ENCODE measurements at places on chromosomes 11 and 22. TPM values are rescaled to one million over a fixed set of nuclear protein-coding genes. Genes with fewer than 3 reads are reported as not detected.

- DNase-seq = no peak
Measured at GRCh38 chr11:47977623-47978022, 2.7 kb upstream of the PTPRJ start.

DNA sequence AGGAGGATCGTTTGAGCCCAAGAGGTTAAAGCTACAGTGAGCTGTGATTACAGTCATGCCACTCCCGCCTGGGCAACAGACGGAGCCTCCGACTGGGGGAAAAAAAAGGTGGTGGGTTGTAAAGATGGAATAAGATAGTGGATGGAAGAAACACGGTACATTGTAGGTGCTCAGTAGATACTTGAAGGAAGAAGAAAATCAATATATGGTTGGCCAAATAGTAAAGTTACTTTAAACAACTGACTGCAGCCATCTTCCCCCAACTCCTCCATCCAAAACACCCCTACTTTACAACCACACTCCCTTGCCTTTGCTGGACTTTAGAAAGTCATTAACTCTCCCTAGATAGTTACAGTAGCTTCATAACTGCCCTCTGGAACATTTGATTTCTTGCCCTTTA lies 2.5 kb upstream of the NUP98 start:
- DNase-seq = no peak

DNA sequence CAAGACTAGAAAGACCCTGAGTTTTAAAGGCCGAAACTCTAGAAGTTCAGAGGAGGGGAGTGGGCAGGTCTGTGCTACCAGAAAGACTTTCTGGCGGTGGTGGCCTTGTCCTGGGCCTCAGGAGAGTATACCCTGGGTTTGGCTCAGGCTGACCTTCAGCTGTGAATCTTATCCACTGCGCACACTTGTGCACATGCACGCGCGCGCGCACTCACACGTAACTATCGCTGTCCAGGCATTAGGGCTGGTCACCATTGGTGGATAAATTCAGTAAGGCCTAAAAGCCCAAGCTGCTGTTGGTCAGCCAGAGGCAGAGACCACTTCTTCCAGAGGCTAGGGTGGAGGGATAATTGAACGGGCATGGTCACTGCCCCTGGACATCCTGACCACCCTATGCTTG lies 25.1 kb downstream of the ARHGEF17 start:
- no peak for DNase-seq

DNA sequence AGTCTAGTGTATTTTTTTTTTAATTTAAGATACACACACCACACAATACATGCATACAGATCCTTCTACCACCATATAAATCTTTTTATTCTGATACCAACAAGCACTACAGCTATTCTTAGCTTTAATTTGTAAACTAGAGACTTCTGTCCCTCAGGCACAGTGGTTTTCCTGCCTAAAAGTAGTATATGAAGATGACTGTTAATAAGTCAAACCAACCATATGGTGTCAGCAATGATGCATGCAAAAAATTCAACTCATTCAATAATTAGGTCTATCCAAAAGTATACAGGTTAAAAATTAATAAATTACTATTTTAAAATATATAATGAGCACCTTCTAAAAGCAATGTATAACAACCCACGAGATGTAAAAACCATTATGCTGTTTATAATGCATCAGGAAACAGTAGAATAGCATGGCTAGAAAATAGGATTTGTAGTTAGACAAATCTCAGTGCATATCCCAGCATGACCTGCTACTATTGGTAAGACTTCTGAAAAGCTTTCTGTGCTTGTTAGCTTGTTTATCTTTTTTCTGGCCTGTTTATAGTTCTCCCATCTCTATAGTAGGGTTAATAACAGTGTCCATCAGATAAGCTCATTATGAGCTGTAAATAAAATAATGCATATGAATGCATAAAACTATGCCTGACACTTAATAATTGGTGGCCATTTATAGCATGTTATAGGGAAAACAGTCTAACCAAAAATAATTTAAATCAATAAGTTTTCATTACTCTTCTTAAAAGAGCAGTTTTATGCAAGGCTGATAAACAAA lies 10.2 kb downstream of the RAB38 start:
- DNase-seq = no peak

- DNase-seq = no peak
Measured at GRCh38 chr22:49210606-49211005, 617.1 kb downstream of the BRD1 start.

DNA sequence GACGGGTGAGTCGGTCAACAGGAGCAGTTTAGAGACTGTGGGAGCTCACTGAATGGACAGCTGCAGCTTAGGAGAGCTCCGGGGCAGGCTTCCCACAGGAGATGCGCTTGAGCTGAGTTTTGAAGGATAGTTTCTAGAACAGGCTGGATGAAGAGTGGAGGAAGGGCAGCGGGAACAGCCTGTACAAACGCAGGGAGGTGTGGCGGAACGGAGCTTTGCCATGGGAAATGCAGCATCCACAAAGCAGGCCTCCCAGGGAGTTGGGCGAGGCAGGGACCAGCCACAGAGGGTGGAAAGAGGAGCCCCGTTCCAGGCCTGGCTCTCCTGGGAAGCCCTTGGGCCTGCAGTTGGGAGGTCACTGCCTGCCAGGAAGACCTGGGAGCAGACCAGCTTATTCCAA lies 26.8 kb upstream of the TEF start:
- DNase-seq = no peak

GRCh38 chr22:49925525-49926128 lies 7.2 kb downstream of the CRELD2 start:
- DNase-seq = no peak

- DNase-seq = no peak
Measured at GRCh38 chr11:104531894-104532293, 366.4 kb downstream of the CASP12 start.

GRCh38 chr22:17754233-17754925 lies 19.9 kb downstream of the BID start:
- no peak for DNase-seq

DNA sequence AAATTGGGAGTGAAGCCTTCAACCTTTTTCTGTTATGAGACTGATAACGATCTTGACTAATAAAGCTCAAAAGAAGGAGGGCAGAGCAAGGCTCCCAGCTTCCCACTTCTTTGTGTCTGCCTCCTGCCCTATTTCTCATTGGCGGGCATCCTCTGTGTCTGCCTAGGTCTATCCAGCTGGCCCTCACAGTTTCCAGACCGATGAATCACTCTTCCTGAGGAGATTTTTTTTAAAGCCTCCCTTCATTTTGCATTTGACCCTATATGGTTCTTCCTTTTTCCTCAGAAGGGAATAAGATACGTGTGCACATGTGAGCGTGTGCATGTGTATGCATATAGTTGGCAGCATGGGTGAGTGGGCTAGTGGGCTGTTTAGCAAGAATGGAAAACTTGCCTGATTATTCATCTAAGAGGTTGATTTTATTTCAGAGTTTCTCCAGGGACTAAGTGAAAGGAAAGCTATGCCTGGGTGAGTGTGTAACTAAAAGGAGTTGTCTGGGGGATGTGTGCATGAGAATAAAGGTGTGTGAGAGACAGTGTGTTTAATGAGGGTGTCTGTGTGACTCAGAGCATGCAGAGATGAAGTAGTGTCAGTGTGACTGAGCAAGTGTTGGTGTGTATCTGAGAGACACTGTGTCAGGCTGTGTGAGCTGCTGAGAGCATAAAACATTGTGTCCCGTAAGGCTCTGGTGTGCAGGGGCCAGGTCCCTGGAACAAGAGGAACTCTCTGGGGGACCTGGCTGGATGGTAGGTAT lies 12.2 kb downstream of the PHLDB1 start:
- no peak for DNase-seq

DNA sequence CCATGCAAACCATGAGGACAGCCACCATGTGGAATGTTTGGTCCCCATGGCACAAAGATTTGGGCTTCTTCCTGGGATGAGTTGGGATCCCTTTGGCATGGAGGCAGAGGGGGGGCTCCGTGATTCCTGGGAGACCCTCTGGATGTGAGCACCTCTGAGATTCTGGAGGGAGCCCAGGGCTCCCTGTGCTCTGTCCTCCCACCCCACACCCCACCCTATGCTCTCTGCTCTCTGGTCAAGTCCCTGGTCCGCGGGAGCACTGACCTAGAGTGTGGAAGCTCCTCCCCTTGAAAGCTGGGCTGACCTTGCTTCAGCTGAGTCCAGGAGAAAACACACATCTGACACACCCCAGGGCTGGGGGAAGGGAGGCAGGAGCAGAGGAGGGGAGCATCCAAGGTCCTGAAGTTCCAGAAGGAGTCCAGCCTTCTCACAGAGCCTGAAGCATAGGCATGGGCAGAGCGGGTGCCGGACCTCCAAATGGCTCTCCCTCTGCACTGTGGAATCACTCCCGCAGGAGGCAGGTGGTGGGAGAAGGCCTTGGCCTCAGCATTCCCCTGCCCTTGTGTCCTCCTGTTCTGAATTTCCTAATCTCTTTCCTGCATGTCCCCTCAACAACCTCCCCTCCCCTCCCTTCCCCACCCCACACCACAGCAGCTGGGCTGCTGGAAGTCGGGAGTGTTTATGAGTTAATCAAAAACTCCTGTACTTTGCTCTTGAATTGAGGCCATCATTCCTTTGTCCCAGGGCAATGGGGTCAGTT lies 25.7 kb upstream of the OAF start:
- peak; percentile 70 for DNase-seq

GRCh38 chr11:1034001-1034400 lies 2.5 kb downstream of the MUC6 start:
- no peak for DNase-seq

DNA sequence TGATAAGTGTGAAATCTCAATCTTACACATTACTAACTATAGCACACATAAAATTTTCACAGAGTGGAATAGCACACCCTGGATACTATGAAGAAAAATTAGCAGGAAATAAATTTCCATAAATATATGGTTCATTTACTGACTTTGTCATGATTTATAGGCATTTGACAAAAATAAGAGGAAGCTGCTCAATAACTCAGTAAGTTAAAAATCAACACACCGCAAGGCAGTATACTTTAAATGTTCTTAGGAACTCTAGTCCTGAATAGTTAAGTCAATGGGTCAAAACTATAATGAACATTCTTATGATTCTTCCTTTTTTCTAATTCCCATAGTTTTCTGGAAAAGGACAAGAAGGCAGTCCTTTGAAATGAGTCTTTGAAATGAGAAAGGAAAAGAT lies 1557.8 kb upstream of the RAG2 start:
- no peak for DNase-seq

- DNase-seq = no peak
Measured at GRCh38 chr11:115148101-115148500, 356.1 kb downstream of the CADM1 start.

DNA sequence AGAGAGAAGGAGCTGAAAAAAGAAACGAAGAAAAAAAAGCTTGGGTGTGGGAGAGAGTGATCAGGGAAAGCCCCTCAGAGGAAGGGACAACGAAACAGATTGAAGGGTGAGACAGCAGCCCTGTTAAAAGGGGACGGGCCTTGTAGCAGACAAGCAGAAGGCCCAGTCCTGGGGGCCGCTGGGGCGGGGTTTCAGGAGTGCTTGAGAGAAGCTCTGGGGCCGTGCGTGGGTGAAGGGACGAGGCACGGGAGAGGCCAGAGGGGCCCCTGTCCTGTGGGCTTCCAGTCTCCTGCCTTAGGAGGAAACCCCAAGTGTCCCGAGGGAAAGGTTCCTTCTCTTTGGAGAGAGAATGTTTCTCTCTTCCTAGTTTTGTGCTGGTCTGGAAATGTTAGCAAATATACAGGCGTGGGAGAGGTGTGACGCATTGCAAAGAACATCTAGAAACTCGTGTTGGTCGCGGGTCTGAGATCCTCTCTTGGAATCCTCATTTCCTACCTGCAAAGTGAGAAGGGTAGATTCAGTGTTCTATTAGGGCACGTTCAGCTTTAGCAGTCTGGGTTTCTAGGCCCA lies 28.6 kb downstream of the ADAMTS15 start:
- no peak for DNase-seq

DNA sequence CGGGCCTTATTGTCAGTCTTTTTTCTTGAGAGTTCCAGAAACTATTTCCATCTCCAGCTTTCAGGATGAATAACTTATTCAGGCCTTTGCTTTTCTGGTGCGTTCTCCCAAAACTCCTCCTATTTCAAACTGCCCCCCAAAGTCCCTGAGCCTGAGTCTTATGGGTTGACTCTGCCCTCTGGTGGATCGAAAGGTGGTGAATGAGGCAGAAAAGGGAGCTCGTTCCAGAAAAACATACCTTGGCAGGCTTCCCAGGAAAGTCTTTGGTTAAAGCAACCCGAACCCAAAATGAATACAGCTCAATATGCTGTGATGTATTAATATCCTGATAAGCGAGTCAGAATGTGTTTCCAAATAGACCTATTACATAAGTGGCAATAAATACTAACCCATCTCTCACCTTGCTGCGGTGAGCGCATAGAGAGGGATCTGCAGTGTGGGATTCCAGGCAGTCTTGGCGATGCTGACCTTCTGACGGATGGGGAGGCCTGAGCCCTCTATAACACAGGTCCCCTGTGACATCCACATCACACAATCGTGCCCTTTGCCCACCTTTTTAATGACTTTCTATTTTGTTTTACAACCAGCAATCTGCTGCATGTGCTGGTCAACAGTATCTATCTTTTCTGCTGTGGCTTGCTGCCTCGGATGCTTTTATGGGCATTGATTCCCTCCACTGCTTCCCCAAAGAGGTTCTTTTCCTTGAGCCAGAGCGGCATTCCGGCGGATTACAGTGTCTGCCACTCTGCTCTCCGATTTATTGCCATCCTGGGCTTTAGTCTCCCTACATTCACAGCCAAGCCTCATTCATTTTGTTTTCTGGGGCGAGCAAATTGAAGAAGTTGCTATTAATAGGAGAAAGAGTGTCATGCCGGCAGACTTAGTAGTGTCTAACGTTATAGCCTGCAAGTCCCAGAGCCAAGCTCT lies 756.8 kb downstream of the NTM start:
- no peak for DNase-seq

- DNase-seq = no peak
Measured at GRCh38 chr22:46081036-46081830, 69.1 kb upstream of the PPARA start.

DNA sequence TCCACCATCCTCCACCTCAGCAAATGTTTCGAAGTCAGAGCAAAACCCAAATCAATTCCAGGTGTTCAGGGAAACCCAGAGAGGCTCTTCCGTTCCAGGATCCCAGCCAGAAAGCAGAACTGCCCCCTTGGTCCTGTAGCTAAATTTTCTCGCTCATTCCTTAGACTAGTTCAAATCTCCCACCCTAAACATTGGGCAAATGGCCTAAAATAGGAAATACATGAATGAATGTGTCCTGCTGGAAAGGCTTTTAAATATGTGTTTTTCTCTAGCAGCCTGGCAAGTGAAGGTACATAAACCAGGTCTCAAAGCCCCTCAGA lies 89.6 kb downstream of the ETS1 start:
- DNase-seq = no peak

- DNase-seq = no peak
Measured at GRCh38 chr11:119377112-119377901, 4.2 kb downstream of the USP2 start.

GRCh38 chr22:31659246-31659645 lies 2.8 kb downstream of the PISD start:
- no peak for DNase-seq

GRCh38 chr11:14656536-14657457 lies 13.2 kb downstream of the PDE3B start:
- no peak for DNase-seq

Gene OR6A2
- 0.08 TPM for total RNA-seq

Gene MMP11
- 0.33 TPM for total RNA-seq

Gene TCN2
- 6.7 TPM for total RNA-seq

Gene OR5B21
- not detected for total RNA-seq

Gene MAML2
- total RNA-seq = 2.1 TPM

Gene IFITM10
- total RNA-seq = 0.65 TPM

Measured in liver (tissue), 10 donors.